ENCODE measurements at places on chromosomes 7 and 10.

GRCh38 chr7:100437150-100438100, 1.1 kb upstream of the PPP1R35 start:
- DNase-seq: no peak

GRCh38 chr10:13338390-13339110, 9.5 kb downstream of the SEPHS1 start:
- no peak for DNase-seq

DNA sequence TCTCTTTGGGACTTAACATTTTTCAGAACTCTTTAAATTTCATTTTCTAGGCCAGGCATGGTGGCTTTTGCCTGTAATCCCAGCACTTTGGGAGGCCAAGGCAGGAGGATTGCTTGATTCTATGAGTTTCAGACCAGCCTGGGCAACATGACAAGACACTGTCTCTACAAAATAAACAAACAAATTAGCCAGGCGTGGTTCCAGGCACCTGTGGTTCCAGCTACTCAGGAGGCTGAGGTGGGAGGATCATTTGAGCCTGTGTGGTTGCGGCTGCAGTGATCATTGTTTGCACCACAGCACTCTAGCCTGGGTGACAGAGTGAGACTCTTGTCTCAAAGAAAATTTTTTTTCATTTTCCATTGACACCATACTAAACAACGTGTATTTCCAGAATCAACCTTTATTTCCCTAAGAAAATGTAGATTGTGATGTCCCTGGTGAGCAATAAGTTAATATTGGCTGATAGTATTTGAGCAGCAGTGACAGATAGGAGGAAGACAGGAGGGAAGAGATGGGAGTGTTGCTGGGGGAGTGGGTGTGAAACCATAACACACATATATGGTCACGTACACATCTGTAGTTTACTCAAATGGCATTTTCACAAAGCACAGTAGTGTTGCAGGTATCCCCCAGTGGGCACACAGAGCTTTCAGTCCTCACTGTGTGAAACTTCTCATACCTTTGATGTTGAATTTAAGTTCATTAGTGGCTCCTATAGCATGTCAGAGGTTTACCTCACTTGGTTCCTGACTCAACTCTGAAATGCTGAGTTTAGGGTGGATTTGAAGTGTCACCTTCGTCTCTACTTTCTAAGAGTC, 205.6 kb downstream of the AUTS2 start:
- no peak for DNase-seq

DNA sequence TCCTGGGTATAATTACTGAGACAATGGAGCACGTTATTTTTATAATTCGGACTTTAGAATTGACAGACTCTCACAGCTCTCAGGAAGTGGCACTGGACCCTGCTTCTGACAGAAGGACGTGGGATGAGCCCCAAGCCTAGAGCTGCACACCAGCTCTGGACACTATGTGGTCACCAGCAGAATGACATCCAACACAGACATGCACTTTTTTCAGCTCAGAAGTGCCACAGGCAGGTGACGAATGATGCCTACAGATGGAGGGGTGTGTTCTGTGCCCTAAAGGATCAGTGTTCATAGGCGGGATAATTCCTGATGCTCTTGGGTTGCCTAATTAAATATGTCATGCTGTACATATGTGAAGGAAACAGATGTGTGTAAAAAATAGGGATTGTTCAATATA, 87.9 kb downstream of the VIPR2 start:
- no peak for DNase-seq

DNA sequence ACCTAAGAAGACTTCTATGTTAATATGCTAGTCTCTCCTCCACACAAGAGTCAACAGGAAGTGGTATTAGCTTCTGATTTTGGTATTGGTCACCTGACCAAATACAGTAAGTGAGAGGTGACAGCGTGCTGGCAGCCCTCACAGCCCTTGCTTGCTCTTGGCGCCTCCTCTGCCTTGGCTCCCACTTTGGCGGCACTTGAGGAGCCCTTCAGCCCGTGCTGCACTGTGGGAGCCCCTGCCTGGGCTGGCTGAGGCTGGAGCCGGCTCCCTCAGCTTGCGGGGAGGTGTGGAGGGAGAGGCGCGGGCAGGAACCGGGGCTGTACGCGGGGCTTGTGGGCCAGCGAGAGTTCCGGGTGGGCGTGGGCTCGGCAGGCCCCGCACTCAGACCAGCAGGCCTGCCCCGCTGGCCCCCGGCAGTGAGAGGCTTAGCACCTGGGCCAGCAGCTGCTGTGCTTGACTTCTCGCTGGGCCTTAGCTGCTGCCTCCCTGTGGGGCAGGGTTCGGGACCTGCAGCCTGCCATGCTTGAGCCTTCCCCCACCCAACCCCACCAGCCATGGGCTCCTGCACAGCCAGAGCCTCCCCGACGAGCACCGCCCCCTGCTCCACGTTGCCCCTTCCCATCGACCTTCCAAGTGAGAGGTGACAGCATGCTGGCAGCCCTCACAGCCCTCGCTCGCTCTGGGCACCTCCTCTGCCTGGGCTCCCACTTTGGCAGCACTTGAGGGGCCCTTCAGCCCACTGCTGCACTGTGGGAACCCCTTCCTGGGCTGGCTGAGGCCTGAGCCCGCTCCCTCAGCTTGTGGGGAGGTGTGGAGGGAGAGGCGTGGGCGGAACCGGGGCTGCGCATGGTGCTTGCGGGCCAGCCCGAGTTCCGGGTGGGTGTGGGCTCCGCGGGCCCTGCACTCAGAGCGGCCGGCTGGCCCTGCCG, 4.2 kb upstream of the ACSL5 start:
- no peak for DNase-seq

DNA sequence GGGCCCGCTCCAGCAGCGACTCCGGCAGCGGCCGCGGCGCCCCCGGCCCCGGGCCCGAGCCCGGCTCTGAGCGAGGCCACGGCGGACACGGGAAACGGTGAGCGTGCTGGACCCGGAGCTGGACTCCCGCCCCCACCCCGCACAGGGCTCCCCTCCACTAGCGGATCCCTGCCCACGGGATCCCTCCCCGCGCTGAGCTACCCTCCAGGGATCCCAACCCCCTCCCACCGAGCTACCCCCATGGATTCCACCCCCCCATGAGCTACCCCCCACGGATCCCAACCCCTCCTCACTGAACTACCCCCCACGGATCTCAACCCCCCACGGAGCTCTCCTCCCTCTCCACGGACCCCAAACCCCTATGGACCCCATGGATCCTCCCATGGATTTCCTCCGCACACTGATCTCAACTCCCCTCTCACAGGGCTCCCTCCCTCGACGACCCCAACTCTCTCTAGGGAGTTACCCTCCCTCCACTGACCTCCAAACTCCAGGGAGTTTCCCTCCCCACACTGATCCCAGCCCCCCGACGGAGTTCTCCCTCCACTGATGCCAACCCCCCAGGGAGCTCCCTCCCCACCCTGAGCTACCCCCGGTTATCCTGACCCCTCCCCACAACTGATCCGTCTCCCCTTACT, 20.6 kb upstream of the HSPB1 start:
- DNase-seq: no peak

DNA sequence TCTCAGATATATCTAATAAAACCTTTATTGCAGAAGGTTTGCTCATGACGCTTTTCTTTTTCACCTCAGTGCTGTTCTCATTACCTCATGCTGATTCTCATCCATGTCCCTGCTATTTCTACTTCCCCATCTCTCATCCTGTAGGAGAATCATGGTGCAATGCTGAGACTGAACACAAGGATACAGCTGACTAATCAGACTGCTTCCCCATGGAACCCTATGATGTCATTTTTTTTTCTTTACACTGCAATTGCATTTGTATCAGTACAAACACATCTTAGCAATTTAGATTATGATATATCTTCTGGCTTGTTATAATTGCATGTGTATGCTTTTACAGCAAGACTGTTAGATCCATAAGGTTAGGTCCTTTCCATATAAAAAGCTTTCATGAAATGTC, 93.7 kb downstream of the SEMA3A start:
- DNase-seq: no peak

DNA sequence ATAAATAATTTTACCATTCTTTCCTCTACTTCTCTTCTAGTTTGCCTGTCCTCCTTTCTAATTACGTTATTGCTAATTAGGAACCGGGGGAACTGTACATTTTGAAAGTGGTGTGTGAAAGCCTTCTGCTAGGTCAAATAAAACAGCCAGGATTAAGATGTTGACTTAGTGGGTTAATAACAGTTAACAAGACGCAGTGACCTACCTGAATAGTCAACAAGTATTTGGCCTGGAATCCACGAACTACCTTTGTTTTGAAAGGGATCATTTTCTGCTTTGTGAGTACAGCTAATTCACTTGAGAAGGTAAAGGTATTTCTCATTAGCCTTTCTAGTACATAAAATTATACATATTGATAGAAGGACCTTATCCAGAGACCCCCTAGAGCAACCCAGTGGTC, 139.9 kb downstream of the COL28A1 start:
- DNase-seq: no peak

DNA sequence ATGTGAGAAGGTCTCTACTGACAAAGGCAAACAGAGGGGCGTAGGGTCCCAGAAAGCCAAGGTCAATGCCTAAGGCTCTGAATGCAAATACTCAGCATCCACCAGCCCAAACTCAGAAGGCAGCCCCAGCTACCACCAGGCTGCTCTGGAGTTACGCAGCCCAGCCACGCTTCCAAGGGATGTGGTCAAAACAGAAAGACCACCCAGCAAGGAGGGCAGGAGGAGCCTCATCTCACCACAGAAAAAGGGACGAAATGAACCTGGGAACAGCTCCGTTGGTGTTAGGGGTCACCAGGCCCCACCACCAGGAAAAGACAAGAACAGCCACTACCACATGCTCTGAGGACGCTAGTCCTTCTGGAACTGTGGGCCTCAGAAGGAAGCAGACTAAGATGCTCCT, 65.1 kb downstream of the CTBP2 start:
- DNase-seq: no peak

GRCh38 chr10:45555795-45556194, 116.8 kb downstream of the ZFAND4 start:
- no peak for DNase-seq

All from prostate gland (tissue), 2 donors.